Stimulated activated CD4-positive, alpha-beta T cell treated with anti-CD3 and anti-CD28 coated beads, Interleukin-1b, Interleukin-23, amount 100 ng/mL, for 1 hour (primary cell): ENCODE measurements at places on chromosomes 2 and 18.

- DNase-seq = peak; percentile 56
Measured at GRCh38 chr2:168247341-168248261, at the start of gene STK39. Gene STK39, minus strand, starts transcription at chr2:168247595. Its CDS starts 160 bp downstream, at chr2:168247435.

- no peak for DNase-seq
Measured at GRCh38 chr18:45249246-45249661, 366.0 kb upstream of the SLC14A2 start.

DNA sequence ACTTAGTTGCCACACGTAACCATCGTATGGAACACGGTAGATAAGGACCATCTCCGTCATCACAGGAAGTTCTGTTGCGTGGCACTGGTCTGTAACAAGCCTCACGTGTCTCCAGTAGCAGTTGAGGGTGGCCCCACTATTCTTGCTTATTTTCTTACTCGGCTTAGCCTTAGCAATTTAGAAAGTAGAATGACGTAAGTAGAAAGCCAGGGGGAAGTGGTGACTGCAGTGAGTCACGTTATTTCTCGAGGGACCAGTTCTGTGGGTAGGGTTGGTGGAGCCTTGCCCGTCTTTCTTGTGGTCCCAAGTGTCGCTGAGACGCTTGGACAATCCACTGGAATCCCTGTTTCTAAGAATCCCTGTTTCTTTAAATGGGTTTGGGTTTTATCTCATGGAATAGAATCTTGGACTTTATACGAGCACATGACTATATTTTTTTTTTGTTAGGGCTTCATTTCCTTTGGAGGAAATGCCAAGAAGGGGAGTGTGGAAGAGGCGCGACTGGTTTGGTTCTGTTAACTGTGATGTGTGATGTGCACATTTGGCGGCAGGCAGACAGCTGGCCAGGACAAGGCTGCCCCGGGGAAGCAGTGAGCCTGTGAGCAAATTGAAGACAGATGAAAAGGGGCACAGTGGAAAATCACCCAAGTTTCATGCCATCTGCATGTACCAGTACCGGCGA lies 96.2 kb downstream of the CABLES1 start:
- peak; percentile 17 for DNase-seq

- DNase-seq = no peak
Measured at GRCh38 chr2:203547356-203547755, 12.3 kb upstream of the RAPH1 start.

- DNase-seq = no peak
Measured at GRCh38 chr2:197674060-197674459, 1.3 kb downstream of the RFTN2 start.

DNA sequence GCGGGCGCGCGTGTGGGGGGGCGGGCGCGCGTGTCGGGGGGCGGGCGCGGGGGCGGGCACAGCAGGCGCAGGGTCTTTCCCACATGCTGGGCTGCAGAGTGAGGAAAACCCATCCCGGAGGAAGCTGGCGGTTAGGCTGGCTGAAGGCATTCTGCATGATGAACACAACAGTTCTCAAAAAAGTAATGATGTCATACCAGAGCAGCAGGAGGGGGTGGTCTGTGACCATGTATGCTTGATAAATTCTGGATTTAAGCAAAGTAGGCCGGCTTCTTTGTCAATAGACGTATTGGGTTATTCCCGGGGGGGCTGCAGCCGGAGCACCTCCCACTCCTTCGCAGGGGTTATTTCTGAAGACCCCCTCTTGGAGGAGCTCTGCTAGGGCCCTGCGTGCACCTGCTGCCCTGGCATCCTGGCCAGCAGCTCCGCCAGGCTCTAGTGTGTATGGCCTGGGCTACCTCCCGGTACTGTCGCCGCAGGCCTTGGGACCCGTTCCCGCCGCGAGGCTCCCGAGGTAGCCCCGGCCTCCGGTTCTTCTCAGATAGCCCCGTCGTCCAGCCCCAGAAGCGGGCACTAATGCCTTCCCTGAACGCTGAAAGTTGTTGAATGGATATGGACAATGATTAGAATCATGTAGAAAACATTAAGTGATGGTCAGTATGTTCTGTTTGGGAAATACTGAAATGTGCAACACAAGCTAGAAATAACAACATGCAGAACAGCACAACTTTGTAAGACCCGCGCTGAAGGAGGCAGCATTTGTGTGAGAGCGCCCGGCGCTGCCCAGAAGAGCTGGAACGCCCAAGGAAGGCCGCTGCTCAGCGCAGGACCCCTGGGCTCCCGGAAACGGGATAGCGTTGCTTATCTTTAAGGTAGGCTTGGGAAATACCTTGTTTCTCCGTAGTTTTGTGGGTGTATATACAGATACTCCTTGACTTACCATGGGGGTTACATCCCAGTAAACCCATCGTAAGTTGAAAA lies 101.4 kb upstream of the RAB6C start:
- no peak for DNase-seq

DNA sequence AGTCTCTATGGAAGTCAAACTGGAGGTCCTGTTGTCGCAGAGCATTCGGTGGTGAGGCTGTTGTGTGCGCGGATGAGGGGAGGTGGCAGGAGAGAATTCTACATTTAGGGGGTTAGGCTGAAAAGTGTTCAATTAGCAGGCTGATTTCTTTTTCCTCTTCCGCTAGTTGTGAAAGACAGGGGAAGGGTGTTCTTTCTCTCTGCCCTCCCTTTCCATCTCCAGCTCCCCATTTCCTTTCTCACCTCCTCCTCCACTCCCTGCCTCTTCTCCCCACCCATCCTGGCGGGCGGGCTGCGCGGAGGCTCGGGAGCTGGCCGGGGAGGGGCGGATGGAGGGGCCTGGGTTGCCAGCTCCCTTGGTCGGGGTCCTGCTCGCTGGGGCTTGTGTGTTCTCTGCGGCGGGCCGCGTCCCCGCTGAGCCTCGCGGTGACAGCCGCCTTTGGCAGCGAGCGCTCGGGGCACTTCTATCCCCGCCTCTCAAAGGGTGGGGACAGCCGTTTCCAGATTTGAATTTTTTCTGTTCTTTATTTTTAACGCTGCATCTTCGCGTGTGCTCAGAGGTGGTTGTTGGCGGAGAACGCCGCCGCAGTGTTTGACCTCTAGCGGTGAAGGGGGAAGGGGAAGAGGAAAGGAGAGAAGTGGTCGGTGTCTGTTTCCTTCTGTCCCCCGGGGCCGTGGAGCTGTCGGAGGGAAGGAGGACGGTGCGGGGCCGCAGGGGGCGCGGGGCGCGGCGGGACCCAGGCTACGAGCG lies 3.6 kb downstream of the SOX11 start:
- DNase-seq = no peak

- DNase-seq = no peak
Measured at GRCh38 chr2:120400551-120400950, 54.6 kb downstream of the INHBB start.

- DNase-seq = no peak
Measured at GRCh38 chr2:38155-38554, 8.2 kb downstream of the FAM110C start.

GRCh38 chr2:17303521-17303920 lies 214.7 kb downstream of the RAD51AP2 start:
- no peak for DNase-seq

DNA sequence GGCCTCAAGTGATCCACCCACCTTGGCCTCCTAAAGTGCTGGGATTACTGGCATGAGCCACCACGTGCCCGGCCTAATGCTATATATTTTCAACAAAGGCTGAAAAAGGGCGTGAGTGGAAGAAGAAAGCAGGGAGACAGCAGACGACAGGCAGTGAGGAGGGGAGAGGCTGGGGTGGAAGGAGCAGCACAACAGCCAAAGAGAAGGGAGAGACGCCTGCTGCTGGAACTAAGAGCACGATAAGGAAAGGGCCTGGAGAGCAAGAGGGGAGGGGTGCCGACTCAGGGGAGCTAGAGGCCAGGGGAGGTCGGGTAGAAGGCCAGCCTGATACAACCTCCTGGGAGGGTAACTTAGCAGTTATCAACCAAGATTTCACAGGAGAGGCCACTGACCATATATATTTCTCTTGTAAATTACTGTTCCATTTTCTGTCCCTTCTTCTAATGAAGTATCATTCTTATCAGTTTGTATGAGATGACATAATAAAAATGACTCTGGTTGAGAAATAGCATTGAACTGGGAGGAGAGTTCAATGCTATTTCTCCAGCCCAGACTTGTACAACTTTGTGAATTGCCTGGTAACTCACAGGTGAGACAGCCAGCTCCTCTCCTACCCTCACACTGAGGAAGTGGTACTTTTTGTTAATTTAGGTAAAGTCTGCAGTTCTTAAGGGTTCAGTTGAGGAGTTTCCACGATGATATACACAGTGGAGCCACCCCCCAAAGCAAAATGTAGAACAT lies 5.8 kb upstream of the RNU4ATAC start:
- no peak for DNase-seq

DNA sequence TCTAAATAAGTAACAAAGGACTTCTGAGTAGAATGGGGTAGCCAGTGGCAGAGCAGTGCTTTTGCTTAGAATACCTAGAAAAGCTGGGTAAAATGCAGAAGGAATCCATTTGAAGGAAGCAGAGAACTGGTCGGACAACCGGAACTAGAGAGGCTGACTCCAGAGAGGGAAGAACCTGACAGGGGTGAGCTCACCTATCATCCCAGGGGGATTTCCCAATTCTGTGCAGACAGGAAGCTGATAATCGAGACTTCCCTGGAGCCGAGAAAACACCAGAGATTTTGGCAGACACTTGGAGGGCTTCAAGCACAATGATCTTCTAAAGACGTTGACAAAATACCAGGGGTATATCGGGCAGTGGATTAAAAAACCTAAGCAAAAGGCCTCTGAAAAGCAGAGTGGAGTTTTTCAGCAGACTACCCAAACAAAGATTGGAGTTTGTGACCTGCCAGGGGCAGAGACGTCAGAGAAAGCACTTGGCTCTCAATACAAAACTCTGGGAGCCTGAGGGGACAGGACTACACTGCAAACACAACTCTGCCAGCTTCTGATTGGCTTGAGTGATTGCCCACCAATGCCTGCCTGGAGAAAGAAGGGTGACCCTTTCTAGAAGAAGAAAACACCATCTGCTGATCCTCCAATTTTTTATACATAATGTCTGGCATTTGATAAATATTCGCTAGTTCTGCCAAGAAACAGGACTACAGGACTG lies 67.5 kb upstream of the TTN start:
- DNase-seq = no peak

- DNase-seq = no peak
Measured at GRCh38 chr18:484749-485464, 15.6 kb downstream of the COLEC12 start.
